ENCODE measurements at places on chromosomes 4 and X. TPM values are rescaled to one million over a fixed set of nuclear protein-coding genes. Genes with fewer than 3 reads are reported as not detected.

The ACSL4 gene
- 27.4 TPM for total RNA-seq

The ARHGAP10 gene
- total RNA-seq, result 15.3 TPM

The IL15 gene
- 15.6 TPM for total RNA-seq

The CXCL11 gene
- 0.20 TPM for total RNA-seq

The FUNDC1 gene
- total RNA-seq, result 22.4 TPM

All from A549 treated with AZD2906 at 1 μM for 4 hours (cell line).